ENCODE measurements at places on chromosomes 4 and X.
A peak's percentile ranks its signal among the peaks of the same experiment; 100 is the strongest.

DNA sequence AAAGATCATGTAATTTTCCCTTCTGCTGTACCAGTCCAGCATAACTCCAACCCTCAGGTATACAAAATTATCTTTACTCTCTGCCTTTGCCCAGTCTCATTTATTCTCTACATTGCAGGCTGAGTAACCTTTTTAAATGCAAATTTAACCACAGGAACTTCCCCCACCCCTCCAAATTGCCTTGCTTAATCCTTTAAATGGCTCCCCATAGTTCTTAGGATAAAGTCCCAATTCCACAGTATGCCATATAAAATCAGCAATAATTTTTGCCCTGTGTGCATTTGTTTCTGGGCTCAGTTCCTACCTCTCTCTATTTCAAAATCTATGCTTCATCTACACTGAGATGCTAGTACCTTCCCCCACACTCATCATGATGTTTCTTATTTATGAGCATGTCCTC lies 879.7 kb downstream of the RPA4 start:
- no peak for DNase-seq

- DNase-seq = no peak
Measured at GRCh38 chr4:151792530-151792929, 31.7 kb upstream of the GATB start.

DNA sequence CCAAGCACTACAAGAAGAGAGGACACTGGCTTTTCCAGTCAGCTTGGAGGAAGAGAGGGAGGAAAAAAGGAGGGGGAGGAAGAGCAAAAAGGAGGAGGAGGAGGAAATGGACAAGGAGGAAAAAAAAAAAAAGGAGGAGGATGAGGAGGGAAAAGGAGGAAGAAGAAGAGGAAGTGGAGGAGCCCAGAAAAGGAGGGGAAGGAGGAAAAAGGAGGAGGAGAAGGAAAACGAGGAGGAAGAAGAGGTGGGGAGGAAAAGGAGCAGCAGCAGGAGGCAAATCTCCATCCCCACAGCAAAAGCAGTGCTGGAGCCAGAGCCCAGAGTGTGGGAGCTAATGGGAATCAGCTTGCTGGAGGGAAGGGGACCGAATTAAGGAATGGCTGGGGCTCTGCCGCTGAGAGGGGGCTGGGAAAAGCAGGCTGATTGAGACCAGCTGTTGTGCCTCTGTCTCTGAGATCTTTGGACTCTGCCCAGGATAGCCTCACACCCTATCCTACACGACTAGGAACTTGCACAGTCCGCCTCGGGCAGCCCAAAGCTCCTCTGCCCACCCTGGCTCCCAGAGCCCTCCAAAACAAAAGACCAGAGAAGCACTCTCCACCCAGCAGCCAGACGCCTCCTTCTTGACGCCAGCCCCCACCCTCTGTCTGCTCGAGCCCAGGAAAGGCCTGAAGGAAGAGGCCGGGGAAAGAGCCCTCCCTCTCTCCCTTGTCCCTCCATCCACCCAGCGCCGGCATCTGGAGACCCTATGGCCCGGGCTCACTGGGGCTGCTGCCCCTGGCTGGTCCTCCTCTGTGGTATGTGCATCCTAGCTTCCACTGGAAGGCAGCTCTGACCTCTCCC lies at the start of gene XPNPEP2:
Gene XPNPEP2 (plus strand): TSS at position 514 of the 843 bp plus-strand sequence. CDS start 235 bp downstream, at position 749.
- peak; percentile 54 for DNase-seq

GRCh38 chr4:97139791-97140190 lies 1003.5 kb downstream of the STPG2 start:
- no peak for DNase-seq

DNA sequence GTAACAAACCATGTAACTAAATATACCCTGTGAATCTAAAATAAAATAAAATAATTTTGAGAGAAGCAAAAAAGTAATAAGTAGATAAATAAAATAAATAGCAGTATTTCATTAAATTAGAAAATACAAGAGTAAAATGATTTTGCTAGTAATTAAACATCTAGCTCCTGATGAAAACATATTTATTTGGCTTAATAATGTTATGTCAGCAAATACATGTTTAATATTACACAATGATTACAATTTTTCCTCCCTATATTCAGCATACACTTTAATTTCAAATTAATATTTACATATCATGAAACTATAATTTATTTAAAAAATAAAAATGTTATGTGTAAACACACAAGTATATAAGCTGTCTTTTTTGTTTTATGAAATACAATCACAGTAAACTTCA lies 697.1 kb downstream of the GRID2 start:
- DNase-seq = no peak

- DNase-seq = peak; percentile 64
Measured at GRCh38 chr4:186144946-186145569, 40.6 kb downstream of the FAM149A start.

GRCh38 chrX:88560673-88561330 lies 186.2 kb upstream of the CPXCR1 start:
- DNase-seq = no peak

DNA sequence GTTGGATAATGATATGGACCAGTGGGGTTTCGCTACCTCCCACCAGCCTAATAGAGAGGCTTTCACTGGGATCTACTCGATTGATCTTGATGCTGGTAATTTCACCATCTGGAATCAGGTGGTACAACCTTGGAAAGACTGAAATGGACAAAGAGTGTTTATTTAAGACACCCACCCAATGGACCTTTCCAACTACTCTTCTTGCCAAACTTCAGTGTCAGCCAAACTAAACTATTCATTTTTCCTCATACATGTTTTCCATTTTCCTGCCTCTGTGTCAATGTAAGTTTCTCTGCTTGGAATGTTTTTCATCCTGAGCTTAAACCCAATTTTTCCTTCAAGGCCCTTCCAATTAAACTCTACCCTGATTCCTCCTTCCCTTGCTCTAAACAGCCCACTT lies 92.6 kb downstream of the LNX1 start:
- no peak for DNase-seq

- DNase-seq = no peak
Measured at GRCh38 chrX:152601848-152602616, 35.7 kb upstream of the GABRQ start.
